ENCODE measurements at places on chromosomes 6 and 20. TPM values are rescaled to one million over a fixed set of nuclear protein-coding genes. Genes with fewer than 3 reads are reported as not detected.

GRCh38 chr6:68778356-68779020 is 143.4 kb downstream of the ADGRB3 start:
- no peaks in the 10 kb centered on the region for H3K27me3 ChIP-seq
- no peak overlapping the region for H3K27ac ChIP-seq
- H3K36me3 ChIP-seq: no peaks in the 10 kb centered on the region
- peak; percentile 4 for DNase-seq
- H3K4me3 ChIP-seq: no peak overlapping the region
- no peaks in the 10 kb centered on the region for H3K4me1 ChIP-seq

MRAP2 gene
- 1.2 TPM for polyA plus RNA-seq

DNA sequence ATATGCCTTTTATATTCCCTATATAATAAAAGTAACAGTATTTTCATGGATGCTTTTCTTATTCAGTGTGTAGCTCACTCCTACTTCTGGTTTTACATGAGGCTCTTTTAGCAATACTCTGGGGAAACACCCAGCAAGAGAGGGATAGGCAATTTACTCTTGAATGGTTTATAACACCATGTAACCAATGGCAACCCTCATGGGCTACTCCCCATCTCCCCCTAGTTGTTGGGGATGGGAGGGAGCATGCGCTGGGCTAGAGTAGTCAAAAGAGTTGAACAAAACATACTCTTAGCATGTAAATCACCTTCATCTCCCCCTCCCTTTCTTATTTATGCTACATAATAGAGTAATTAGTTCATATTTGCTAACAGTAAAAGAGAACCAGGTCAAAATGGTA is 140.1 kb upstream of the LRFN2 start:
- no peak overlapping the region for H3K27ac ChIP-seq
- H3K4me3 ChIP-seq: no peak overlapping the region
- no peak for DNase-seq
- H3K36me3 ChIP-seq: no peaks in the 10 kb centered on the region
- no peaks in the 10 kb centered on the region for H3K27me3 ChIP-seq

DNA sequence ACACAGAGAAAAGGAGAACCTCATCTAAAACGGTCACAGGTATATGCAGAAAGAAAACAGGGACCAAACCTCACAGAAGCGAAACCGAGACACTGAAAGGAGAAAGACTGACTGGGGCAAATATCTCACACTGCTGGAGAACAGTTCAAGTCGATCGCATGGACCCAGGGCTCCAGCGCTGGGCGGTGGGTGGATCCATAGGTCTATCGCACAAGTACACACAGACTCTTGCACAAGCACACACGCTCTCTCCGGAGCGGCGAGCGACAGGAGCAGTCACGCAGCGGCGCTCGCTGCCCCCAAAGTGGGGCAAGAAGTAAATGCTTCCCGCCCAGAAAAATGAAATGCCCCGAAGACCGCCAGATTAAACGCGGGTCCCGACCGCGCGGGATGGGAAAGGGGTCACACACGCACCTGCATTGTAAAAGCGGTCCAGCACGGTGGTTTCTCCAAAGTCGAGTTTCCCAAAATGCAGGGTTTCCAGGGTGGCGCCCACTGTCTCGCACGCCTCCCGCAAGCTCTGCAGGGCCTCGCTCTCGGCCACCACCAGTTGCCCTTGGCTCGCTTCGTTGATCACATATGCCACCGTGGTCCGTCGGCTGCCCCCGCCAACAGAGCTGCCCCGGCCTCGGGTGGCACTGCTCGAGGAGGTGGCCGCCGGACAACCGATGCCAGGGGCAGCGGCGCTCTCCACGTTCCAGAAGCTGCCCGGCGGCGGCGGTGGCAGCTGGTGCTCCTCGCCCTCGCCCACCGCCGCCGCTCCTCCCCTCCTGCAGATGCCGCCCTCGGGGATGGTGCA is 782 bp downstream of the MAP3K5 start:
- no peaks in the 10 kb centered on the region for H3K27me3 ChIP-seq
- peak overlapping the region; percentile 94 for H3K4me3 ChIP-seq

PCK1 gene
- polyA plus RNA-seq: 165 TPM

DNA sequence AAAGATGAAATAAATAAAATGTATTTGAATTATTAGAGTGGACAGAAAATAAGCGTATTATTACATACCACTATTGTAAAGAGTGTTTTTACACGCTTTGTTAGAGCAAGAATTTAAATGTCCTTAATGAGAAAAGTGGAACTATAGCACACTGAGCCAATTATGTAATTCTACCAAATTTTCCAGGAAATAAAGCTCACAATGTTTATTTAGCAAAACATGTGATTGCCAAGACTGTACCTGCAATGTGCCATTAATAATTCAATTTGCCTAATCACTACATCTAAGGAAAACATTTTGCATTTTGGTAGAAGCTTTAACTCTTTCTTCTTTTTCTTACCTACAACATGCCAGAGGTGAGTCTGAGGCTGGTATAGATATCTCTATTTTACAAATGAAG is 58.7 kb upstream of the PHACTR1 start:
- no peaks in the 10 kb centered on the region for H3K4me1 ChIP-seq
- no peak for DNase-seq

Data from small intestine (tissue), 16 donors.